Activated naive CD4-positive, alpha-beta T cell treated with anti-CD3 and anti-CD28 coated beads, Interleukin-2, amount 10 ng/mL, durations not matched to agents 7 days and 5 days (primary cell): ENCODE measurements at places on chromosomes 16 and 17.
A peak's percentile ranks its signal among the peaks of the same experiment; 100 is the strongest.

DNA sequence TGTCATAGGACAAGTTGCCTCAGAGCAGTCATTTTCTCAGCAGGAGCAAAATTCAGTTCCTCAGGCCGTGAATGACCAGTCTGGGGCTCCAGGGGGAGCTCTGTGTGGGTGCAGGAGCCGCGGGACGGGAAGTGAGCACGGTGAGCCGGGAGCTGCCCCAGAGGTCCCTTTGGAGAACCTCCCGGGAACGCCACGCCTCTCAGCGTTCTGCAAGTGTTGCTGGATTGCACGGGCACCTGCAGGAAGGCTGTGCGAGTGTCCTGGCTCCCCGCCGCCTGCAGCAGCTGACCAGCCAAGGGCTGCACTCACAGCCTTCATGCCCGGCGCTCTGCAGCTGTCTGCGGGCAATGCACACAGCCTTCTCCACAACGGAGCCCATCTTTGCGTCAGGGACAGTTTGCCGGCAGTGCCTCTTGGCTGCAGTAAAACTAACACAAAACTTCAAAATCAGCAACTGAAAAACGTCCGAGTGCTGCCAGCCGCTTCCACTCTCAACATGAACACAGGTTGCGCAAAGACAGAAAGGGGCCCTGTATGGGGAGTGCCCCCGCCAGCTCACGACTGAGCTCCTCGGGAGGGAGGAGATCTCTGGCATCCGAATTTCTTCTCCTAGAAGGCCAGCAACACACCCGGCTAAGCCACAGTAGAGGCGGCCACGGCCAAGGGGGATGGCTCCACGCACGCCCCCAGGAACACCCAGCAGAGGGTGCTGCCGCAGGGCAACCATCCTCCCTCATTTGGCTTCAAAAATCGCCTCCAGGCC lies 16.0 kb downstream of the NDUFAF8 start:
- H3K27me3 ChIP-seq = no peaks in the 10 kb centered on the region
- no peak overlapping the region for H3K4me3 ChIP-seq
- no peak for DNase-seq

GRCh38 chr17:68909066-68909465 lies 46.1 kb downstream of the ABCA8 start:
- no peaks in the 10 kb centered on the region for H3K27me3 ChIP-seq
- H3K4me1 ChIP-seq = no peaks in the 10 kb centered on the region
- no peak for DNase-seq
- H3K4me3 ChIP-seq = no peak overlapping the region

DNA sequence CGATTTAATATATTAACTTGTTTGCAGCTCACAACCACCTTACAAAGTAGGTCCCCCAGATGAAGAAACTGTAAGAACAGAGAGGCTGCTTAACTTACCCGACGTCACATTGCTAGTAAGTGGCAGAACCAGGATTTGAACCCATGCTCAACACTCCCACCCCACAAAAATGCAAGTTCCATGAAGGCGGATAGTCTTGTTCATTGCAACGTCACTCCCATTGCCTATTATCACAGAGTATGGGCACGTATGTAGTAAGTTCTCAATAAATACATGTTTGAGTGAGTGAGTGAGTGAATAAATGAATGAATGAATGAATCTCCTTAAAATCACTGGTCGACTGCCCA lies 1.1 kb downstream of the USP31 start:
- H3K27me3 ChIP-seq = peaks cover 9% of the 10 kb centered on the region
- no peaks in the 10 kb centered on the region for H3K36me3 ChIP-seq
- peak overlapping the region; percentile 90 for H3K27ac ChIP-seq
- peak overlapping the region; percentile 96 for H3K4me3 ChIP-seq

- peaks cover 42% of the 10 kb centered on the region for H3K27me3 ChIP-seq
- no peak overlapping the region for H3K27ac ChIP-seq
- DNase-seq = no peak
- H3K4me1 ChIP-seq = peaks cover 5% of the 10 kb centered on the region
Observed at GRCh38 chr17:19238167-19238505, 970 bp downstream of the EPN2 start.

GRCh38 chr17:79220713-79221291 lies 146.2 kb downstream of the ENGASE start:
- peaks cover 72% of the 10 kb centered on the region for H3K27me3 ChIP-seq
- peaks cover 5% of the 10 kb centered on the region for H3K4me1 ChIP-seq
- H3K4me3 ChIP-seq = no peak overlapping the region
- no peak for DNase-seq
- H3K27ac ChIP-seq = no peak overlapping the region

DNA sequence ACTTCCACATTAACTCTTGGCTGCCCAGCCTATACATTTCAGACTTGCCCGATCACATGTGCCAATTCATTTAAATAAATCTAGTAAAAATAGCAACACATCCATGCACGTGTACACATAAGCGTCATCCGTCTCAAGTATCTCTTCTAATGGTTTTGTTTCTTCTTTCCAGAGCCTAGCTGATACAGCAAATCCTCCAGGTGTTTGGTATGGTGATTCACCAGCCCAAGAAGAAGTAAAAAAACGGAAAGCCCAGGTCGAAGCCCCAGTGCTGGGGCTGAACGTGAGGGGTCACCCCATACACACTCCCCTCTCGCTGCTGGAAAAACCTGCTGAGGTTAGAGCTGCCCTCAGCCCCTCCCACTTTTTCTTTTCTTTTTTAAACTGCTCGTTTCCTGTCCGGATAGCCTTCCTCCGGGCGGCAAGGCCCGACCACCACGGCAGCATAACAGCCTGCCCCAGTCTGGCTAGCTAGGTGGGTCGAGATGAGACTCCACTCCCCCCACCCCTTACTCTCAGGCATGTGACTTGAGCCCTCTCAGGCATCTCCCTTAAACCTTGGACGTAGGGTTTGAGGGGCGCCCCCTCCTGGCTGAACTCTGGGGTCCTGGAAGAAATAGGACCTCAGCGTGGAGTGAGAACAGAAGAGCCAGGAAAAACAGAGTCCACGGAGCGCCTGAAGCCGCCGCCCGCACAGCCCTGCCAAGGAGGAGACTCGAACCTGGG lies 13.9 kb upstream of the OR1F1 start:
- H3K27me3 ChIP-seq = peaks cover 99% of the 10 kb centered on the region
- H3K27ac ChIP-seq = peak overlapping the region; percentile 55
- peak; percentile 36 for DNase-seq
- H3K4me3 ChIP-seq = peak overlapping the region; percentile 26
- peaks cover 4% of the 10 kb centered on the region for H3K36me3 ChIP-seq

DNA sequence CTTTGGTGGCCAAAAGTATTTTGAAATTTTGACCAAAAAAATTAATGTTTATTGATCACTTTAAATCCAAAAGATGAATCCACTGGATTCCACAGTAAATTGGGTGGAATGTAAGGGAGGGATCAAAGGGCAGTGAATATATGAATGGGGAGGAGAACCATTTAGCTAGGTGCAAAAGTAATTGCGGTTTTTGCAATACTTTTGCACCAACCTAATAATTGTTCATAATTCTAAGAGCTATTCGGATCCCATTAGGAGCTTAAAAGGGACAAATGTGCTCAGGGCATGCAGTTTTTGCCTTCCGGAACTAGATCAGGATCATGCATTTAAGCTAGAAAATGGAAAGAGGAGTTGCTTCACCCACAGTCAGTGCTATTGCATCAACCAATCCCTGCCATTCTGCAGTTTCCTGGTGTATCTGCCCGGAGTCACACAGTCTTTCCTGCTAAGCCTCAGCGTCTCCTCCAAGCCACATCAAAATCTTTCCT lies at the start of gene LPO:
Gene LPO (plus strand): TSS at position 438 of the 488 bp plus-strand sequence. CDS start 4,396 bp downstream, outside the sequence.
- H3K27me3 ChIP-seq = peaks cover 80% of the 10 kb centered on the region
- no peak for DNase-seq
- H3K4me3 ChIP-seq = no peak within 1 kb of the TSS
- no peaks in the 10 kb centered on the region for H3K4me1 ChIP-seq
- H3K36me3 ChIP-seq = no peaks in the 10 kb centered on the region
- H3K27ac ChIP-seq = no peak within 1 kb of the TSS

DNA sequence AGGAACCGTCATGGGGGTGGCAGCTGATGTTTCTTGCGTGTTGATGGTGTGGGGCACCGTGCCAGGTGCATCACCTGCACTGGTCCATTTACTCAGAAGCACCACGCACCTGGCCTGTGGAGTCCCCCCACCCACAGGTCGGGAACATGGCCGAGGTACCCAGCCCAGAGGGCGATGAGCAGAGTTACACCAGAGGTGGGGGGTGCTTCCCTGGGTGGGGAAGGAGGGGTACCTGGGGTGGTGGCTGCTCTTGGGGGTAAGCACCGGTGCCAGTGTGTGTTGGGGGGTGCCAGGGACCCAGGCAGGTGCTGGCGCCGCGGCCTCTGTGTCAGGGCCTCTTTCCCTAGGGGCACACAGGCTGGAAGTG lies 5.0 kb upstream of the ZNF750 start:
- H3K4me3 ChIP-seq = no peak overlapping the region
- peaks cover 4% of the 10 kb centered on the region for H3K36me3 ChIP-seq
- H3K27me3 ChIP-seq = no peaks in the 10 kb centered on the region
- H3K4me1 ChIP-seq = peaks cover 13% of the 10 kb centered on the region
- DNase-seq = no peak
- no peak overlapping the region for H3K27ac ChIP-seq

- DNase-seq = no peak
- no peaks in the 10 kb centered on the region for H3K27me3 ChIP-seq
- H3K4me3 ChIP-seq = no peak overlapping the region
Observed at GRCh38 chr16:89135971-89136765, 35.4 kb upstream of the CDH15 start.

GRCh38 chr16:70162041-70162451 lies 11.5 kb upstream of the CLEC18C start:
- DNase-seq = no peak
- H3K4me1 ChIP-seq = no peaks in the 10 kb centered on the region
- no peak overlapping the region for H3K27ac ChIP-seq
- H3K36me3 ChIP-seq = peaks cover 7% of the 10 kb centered on the region
- no peak overlapping the region for H3K4me3 ChIP-seq
- no peaks in the 10 kb centered on the region for H3K27me3 ChIP-seq

- H3K27ac ChIP-seq = no peak overlapping the region
- H3K4me1 ChIP-seq = peaks cover 44% of the 10 kb centered on the region
- H3K27me3 ChIP-seq = peaks cover 95% of the 10 kb centered on the region
Observed at GRCh38 chr17:68198931-68199836, 48.7 kb upstream of the AMZ2 start.

DNA sequence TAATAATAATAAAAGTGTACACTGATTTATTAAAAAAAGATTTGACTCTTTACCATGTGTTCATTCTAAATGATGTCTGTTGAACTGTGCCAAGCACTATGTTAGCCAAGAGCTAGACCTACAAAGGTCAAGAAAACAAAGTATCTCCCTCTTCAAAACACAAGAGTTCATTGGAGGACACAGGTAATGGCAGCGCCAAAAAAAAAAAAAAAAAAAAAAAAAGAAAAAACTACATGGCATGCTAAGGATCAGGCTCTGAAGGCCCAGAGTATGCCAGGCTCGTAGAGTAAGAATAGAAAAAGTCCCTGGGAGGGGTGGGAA lies 35.2 kb downstream of the CYTH1 start:
- DNase-seq = no peak
- peaks cover 97% of the 10 kb centered on the region for H3K4me1 ChIP-seq
- H3K27me3 ChIP-seq = no peaks in the 10 kb centered on the region
- H3K4me3 ChIP-seq = peak overlapping the region; percentile 72

GRCh38 chr17:41294016-41294415 lies 8.6 kb downstream of the KRTAP29-1 start:
- H3K36me3 ChIP-seq = no peaks in the 10 kb centered on the region
- H3K4me3 ChIP-seq = no peak overlapping the region
- peaks cover 14% of the 10 kb centered on the region for H3K27me3 ChIP-seq
- DNase-seq = no peak

DNA sequence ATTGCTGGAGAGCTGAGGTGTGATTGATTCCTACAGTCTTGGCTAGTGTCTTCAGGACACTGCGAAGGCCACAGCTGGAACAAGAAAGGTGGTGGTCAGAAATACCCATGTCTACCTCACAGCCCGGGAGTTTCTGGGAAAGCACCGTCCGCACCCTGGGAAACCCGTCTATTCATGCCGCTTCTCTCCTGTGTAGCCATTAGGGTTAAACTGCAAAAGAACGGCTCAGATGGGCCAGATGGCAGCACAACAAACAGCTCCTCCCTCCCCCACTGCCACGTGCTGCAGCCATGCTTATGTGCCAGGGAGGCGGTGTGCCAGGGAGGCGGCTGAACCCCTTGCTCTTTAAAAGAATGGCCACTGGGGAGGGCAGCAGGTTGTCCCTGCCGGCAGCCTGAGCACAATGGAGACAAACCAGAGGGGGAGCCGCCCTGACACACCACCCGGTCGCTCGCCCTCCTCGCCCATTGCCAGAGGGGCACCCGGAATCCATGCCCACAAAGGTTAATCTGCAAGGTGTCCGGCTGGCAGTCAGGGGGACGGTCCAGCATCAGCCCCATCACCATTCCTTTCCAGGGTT lies 65.2 kb downstream of the CYTH1 start:
- peak overlapping the region; percentile 86 for H3K27ac ChIP-seq
- H3K36me3 ChIP-seq = peaks cover 28% of the 10 kb centered on the region
- H3K27me3 ChIP-seq = no peaks in the 10 kb centered on the region
- DNase-seq = peak; percentile 48

DNA sequence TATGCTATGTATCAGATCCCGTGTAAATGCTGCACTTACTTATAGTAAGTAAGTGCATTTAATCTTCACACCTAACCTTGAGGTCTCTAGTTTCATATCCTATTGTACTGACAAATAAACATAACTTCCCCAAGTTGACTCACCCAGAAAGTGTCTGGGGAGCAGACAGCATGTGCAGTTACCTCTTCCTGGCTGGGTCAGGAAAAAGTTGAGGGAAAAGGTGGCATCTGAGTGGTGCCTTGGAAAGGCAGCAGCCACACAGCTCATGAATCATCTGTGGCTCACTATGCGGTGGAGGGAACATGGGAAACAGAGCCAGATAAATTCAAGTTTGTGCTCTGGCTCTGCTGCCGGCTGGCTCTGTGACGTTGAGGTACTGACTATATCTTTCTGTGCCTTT lies 382.0 kb upstream of the DYNLRB2 start:
- no peak for DNase-seq
- H3K27me3 ChIP-seq = no peaks in the 10 kb centered on the region

GRCh38 chr17:73847952-73848351 lies 203.7 kb upstream of the SDK2 start:
- H3K27me3 ChIP-seq = peaks cover 22% of the 10 kb centered on the region
- H3K4me3 ChIP-seq = no peak overlapping the region
- no peaks in the 10 kb centered on the region for H3K36me3 ChIP-seq
- no peak for DNase-seq
- H3K27ac ChIP-seq = no peak overlapping the region

DNA sequence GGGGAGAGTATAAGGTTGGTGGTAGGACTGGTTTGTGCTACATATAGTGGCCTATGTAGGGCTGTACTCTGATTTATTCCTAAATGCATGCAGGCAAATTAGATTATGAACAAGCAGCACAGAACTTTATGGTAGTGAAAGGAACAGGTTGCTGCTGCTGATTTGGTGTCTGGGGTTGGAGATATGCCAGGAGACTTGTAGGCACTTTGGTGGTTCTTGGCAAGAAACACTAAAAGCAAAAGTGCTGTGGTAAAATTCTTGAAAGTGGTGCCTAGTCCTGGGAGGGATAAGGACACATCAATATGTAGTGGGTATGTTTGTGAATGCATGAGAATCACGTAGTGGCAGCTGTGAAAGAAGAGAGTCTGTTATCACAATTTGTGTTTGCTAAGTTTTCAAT lies 2126.0 kb downstream of the TP53TG3F start:
- no peak for DNase-seq
- H3K4me3 ChIP-seq = no peak overlapping the region
- no peaks in the 10 kb centered on the region for H3K4me1 ChIP-seq
- no peaks in the 10 kb centered on the region for H3K36me3 ChIP-seq
- no peak overlapping the region for H3K27ac ChIP-seq
